Kidney (tissue), 22 donors: ENCODE measurements at places on chromosomes 13 and 19.

DNA sequence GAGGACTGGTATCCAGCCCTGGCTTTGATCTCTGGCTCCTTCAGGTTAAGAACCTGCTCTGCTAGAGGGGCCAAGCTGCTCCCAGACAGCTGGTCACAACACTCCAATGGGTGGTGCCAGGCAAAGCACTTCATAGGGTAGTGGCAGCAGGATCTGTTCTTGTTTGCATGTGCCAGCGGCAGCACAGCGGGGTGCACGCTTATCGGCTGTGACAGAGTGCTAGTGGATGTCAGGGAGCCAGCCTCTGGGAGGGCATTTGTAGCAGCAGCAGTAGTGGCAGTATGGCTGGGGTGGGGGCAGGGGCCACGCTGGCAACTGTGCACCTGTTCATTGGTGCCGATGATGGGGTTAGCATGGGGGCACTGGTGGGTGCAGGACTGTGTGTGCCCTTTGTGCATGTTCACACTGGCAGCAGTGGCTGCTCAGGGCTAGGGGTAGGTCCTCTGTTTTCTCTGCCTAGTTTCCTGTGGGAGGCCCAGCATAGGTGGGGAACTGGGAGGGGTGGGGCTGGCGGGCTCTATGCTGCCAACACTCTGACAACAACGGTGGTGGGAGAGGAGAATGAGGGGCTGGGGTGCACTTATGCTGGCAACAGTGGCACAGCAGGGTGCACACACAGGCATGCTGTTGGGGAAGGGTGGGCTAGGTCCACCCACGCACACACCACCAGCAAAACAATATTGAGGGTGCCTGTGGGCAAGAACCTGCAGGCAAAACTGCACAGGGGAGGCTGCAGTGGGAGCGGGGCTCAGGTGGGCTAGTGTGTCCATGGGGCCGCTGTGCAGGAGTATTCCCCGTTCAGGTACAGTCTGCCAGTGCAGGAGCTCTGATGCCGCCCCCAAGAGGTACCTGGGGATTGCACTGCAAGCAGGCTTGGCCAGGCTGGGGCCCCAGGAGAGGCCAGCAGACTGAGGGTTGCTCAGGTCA is 19.3 kb downstream of the AP1M1 start:
- DNase-seq = peak; percentile 52

- no peak for DNase-seq
Measured at GRCh38 chr13:101736566-101736965, 284.1 kb downstream of the ITGBL1 start.

DNA sequence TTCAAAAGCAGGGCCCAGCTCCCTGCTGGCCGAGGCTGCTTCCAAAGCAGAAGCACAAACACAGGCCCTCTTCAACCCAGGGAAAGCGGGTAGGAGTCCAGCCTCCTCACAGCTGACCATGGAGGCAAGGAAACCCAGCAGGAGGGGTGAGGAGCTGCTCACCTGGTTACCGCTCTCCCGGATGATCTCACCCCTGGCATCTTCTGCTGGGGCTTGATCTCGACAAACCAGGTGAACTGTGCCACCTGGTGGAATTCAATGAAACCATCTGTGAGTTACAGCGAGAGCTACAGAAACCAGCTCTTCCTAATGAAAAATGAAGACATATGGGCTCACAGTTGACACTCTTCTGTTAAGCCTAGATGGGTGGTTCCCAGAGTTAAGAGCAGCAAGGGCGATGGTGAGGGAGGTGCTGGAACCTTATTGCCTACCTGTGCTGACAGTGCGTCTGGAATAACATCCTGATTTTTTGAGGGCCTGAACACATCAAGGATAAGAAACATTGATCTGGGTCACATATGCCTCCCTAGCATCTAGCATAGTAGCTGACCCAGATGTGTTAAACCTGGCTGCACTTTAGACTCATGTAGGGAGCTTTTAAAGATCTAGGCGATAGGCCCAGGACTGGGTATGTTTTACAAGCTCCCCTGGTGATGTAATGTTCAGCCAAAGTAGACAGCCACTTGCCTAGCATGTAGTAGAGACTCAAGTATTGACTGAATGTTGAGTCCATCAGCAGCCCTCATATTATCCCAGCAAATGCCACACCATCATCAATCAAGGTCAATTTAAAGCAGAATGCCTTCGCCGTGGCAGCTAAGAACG is 6.1 kb downstream of the DHRS12 start:
- peak; percentile 79 for DNase-seq

DNA sequence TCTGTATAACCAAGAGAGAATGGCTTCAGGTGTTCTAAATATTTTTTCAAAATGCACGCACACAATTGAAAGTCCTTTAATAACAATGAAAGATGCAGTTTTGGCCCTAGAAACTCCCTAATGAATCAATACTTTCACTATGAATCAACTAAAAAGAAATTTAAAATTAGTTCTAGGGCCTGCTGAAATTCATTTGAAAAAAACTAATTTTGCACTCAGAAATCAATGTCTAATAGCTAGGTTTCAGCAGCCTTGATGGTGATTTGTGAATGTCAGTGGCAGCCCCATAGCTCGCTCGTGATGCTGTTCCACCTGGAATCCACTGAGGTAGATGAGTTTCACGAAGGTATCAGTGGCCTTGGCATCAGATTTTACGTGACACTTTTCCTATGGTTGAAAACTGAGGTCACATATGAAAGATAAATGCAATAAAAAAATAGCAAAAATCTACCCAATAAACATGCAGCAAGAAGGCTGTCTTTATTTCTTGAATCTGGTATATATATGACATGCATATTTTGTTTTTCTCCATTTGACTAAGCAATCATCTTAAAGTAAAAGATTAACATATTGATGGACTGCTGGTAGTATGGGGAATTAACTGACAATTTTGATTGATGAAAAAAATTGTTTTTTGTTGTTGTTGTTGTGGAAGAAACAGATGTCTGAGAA is 141.0 kb downstream of the AKAP11 start:
- no peak for DNase-seq

DNA sequence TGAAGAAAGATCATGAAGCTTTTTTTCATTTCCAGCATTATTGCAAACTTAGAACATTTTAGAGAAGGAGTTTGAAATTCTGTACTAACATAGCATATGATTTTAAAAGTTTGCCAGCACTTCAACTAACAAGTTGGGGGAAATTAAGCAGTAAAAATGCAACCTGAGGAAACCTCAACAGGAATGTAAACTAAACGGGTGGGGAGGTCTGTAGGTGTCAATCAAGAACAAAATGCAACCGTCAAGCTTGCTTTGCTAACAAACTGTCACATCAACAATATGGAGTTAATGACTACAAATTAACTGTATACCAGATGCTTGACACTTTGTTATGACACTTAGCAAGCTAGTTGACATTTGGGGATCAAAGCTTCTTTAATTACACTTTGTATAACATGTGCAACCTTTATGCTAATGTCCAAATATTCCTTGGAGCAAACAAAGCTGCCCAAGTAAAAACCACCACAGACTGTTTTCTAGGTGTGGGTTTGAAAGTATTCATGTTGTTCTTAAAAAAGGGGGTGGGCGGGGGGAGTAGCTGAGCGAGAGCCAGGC is 52.1 kb downstream of the DACH1 start:
- no peak for DNase-seq

GRCh38 chr13:108963846-108964600 is 334.6 kb downstream of the MYO16 start:
- no peak for DNase-seq

DNA sequence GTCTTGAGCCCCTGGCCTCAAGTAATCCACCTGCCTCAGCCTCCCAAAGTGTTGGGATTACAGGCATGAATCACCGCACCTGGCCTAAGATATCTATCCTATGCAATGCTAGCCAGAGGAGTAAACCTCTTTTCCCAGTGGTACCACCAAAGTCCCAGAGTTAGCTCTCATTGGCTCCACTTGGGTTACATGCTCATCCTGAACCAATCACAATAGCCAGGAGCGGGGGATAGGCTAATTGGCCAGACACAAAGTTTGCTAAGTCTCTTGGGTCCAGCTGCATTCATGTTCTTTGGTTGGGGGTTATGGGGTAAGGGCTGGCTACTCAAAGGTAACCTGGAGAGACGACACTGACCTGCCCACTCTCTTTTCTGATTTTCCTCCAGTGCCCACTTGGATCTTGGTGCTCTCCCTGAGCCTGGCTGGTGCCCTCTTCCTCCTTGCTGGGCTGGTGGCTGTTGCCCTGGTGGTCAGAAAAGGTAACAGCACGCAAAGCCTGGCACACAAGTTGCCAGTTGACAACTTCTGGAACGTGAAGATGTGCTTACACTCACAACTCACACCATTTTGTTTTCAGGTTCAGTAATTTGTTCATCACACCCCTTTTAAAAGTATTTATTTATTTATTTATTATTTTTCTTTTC is 7.8 kb downstream of the C19orf38 start:
- no peak for DNase-seq

- no peak for DNase-seq
Measured at GRCh38 chr13:30108216-30108912, 199.0 kb downstream of the KATNAL1 start.

DNA sequence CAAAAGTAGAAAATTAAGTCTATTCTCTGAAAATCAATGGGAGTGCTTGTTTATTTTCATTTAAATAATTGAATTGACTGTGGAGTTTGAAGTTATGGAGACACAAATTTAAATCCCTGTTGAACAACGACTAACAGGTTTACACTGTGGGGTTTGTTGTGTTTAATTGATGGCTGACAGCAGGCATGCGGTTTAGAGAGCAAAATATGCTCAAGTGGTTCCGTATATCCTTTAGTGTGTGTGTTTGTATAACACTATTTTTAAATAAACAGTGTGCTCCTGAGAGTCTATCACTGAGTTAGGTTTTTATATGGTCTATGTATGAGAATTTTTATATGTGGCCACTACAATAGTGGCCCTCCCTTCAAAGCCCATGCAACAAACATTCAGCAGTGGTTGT is 332.0 kb downstream of the GPC6 start:
- DNase-seq = no peak

- no peak for DNase-seq
Measured at GRCh38 chr13:109610517-109610916, 175.9 kb downstream of the IRS2 start.

DNA sequence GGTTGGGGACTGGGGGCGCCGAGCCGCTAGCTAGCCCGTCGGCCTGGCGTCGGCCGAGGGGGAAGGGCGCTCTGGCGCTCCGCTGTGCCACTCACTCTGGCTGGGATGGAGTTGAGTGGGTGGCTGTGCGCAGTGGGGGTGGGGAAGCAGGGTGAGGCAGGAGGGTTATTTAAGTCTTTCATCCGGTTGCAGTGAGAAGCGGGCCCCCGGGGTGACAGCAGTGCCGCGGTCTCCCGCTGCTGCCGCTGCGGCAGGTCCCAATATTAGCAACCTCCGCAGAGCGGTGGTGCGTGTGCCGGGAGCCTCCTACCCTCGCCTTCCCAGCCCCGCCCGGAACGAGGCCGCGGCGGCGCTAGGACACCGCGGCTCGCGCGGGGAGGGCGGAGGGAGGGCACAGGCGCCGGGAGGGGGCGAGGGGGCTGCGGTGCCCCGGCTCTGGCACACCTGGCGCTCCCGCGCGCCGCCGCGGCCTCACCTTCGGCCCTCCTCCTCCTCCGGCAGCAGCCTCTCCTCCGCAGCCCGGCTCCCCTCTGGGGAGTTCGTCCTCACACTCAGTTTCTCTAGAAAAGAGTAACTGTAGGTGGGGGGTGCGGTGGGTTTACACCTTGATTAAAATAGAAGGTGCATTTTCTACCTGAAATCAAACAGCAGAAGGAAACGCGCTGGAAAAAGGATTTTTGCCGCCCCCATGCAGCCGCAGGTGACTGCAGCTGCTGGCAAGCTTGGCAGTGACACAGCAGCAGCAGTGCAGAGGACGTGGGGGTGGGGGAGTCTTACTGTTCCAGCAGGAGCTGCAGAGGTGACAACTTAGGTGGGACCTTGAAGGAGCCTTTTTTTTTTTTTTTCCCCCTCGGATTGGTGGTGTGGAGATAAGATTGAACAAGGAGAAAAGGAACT is 4.5 kb downstream of the FGF9 start:
- peak; percentile 51 for DNase-seq

GRCh38 chr13:114064450-114065140 is 67.8 kb downstream of the RASA3 start:
- peak; percentile 50 for DNase-seq

- no peak for DNase-seq
Measured at GRCh38 chr13:43720780-43721397, 65.9 kb downstream of the ENOX1 start.

DNA sequence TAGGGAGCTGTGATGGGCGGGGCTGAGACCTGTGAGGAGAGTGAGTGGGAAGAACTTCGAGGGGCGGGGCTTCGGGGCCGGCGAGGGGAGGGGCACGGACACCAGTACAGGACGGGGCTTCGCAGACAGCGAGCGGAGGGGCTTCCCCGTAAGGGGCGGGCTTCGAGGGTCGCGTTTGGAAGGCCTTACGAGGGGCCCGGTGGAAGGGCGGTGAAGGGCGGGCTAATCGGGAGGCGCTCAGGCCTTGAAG is 4.1 kb upstream of the EMP3 start:
- peak; percentile 99 for DNase-seq

DNA sequence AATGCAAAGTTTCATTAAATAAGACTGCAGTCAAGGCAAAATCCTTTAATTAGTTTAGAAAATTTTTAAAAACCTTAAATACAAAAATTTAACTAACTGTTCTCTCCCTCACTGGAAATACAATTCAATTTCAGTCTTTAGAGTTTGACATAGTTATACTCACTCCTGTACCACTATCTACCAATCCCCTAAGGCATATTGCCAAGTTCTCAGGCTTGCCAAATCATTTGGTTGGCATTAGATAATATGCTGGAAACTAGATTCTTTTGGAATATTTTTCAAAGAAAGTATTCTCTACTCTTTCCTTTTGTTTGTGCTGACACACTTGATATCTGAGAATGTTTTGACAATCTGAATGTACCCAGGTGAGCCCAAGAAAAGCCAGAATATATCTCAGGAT is 77.2 kb downstream of the TSC22D1 start:
- DNase-seq = no peak

GRCh38 chr13:38535261-38535660 is 151.6 kb upstream of the FREM2 start:
- DNase-seq = no peak

DNA sequence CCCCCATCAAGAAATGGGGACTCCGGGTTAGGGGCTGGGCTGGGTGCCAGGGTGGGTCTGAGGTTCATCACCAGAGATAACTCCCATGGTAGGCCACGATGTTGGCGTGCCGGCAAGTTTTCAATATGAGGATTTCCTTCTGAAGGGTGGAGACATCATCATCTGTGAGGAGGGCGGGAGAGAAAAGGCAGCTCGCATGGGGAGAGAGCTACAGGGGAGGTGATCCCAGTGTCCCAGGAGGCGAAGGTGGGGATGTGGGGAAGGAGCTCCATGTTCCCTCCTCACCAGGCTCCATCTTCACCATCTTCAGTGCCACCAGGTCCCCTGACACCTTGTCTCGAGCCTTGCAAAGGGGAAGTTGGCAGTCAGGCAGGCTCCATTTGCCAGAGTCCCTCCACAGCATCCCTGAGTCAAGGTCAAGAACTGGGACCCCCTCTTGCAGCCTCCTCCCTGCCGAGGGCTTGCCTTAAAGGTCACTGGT is 430 bp downstream of the MAP4K1 start:
- no peak for DNase-seq

GRCh38 chr13:45353895-45354294 is 12.9 kb upstream of the TPT1 start:
- DNase-seq = no peak

DNA sequence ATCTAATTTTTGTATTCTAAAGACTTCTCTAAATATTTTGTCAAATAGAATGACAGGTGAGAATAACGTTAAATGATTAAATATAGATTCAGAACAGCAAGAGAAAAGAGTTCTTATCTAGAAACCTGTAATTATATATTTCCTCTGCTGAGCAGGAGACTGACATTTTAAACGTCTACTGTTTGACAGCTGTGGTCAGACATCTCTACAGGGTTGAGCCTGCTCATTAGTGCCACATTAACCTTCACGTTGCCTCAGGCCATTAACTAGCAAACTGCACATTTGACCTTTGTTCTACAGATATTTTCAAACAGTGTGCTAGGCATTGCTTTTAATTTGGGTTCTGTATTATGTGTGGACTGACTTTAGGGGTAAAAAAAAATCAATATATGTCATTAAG is 347.5 kb downstream of the GPC5 start:
- peak; percentile 33 for DNase-seq
